ENCODE measurements at places on chromosomes 1 and 21.

DNA sequence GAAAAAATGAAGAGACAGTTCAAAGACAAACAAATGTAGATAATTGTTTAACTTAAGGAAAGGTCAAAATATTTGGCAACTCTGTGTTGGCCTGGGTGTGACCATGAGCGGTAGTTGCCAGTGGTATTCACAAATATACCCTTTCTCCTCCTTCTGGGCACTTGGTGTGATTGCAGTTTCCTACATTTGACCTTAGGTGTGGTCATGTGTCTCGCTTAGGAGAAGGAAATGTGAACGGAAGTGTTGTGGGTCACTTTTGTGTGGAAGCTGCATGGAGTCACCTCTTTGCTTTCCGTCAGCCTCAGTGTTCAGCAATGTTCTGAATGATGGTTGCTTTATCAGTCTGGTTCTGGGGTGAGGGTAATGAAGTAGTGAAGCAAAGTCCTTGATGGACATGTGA is 3.4 kb upstream of the PCSK9 start:
- DNase-seq: no peak

GRCh38 chr1:22976461-22977243 is 4.0 kb upstream of the LACTBL1 start:
- DNase-seq: peak; percentile 60

GRCh38 chr1:78667939-78668338 is 18.3 kb downstream of the IFI44 start:
- DNase-seq: no peak

GRCh38 chr1:92367496-92367895 is 68.6 kb downstream of the RPAP2 start:
- peak; percentile 7 for DNase-seq

DNA sequence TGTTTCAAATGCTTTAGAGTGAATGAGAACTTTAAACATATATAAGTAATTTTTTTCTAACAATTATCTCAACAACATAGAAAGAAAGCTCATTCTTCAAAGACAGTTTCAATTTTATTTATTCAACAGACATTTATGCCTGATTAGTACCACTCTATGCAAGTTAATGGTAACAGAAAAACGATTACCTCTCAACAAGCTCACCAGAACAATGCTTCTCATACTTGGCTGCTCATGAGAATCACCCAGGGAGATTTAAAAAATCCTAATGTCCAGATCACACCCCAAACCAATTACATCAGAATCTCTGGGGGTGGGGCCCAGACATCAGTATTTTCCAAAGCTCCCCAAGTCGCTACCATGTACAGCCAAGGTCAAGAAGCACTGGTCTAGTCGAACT is 312.4 kb downstream of the PAPPA2 start:
- DNase-seq: no peak

DNA sequence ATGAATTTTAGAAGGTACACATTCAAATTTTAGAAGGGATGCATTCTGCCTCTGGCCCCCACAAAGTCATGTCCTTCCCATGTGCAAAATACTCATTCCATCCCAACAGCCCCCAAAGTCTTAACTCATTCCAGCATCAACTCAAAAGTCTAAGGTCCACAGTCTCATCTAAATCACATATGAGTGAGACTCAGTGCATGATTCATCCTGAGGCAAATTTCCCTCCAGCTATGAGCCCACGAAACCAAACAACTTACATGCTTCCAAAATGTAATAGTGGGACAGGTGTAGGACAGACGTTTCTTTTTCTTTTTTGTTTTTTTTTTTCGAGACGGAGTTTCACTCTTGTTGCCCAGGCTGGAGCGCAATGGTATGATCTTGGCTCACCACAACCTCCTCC is 12.5 kb upstream of the WNT2B start:
- no peak for DNase-seq

DNA sequence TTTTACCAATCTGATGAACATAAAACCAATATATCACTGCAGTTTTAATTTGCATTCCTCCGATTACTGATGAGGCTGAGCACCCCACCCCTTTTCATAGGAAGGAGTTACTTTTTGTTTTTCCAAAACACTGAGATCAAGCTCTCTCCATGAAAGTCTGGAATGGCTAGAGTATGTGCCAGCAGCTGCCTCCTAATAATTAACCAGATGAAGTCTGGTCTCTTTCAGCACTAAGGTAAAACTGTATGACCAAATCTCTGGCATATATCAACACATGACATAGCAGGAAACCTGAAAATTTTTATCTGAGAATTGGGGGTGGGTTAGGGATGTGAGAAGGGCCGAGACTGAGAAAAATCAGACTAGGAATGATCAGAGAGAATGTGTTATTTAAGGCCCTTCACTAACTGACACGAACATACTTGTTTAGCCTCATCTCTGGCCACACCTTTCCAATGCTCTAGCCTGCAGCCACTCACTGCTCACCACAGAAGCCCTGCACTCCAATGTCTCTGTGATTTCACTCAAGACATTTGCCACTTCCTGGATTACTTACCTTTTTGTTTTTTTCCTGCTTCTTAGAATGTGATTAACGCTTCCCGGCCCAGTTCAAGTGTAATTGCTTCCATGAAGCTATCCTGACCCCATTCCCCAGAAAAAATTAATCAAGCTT is 34.7 kb downstream of the WASF2 start:
- DNase-seq: peak; percentile 43

GRCh38 chr21:45856442-45856841 is 125.1 kb upstream of the COL6A1 start:
- DNase-seq: no peak

DNA sequence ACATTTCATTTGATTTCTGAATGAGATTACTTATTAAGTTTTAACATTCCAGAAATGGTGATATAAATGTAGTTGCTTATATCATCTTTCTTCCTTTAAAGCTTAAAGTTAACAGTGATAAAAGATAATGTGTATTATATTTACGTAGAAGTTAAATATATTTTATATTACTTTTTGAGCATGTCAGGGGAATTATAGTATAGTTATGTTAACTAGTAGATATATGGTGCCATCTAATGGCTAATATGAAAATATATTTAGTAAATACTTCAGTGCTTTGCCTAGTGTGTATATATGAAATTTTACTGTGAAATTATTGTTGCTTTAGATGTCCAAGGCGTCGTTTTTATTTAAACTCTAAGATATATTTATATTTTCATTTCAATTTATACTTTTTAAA is 51.5 kb downstream of the SYT14 start:
- DNase-seq: peak; percentile 56

DNA sequence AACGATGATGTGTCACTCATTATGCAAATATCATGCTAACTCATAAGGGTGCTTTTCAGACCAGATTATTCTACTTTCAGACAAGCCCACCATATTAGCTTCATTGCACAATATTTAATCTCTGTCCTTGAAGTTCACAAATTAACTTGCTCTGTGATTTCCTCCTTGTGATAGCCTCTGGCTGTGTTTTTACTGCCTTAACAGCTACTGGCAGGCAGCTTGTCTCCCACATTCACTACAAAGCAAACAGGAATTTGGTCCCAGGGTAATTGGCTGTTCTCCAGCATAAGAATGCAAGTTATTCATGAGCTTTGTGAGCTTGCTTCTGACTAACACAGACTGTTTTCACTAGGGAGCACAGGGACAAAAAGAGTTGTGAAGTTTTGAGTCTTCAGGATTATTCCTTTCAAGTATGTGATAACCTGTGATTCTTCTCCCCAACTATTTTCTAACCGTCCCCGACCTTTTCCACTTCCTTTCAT is 87.9 kb upstream of the HMCN1 start:
- no peak for DNase-seq

DNA sequence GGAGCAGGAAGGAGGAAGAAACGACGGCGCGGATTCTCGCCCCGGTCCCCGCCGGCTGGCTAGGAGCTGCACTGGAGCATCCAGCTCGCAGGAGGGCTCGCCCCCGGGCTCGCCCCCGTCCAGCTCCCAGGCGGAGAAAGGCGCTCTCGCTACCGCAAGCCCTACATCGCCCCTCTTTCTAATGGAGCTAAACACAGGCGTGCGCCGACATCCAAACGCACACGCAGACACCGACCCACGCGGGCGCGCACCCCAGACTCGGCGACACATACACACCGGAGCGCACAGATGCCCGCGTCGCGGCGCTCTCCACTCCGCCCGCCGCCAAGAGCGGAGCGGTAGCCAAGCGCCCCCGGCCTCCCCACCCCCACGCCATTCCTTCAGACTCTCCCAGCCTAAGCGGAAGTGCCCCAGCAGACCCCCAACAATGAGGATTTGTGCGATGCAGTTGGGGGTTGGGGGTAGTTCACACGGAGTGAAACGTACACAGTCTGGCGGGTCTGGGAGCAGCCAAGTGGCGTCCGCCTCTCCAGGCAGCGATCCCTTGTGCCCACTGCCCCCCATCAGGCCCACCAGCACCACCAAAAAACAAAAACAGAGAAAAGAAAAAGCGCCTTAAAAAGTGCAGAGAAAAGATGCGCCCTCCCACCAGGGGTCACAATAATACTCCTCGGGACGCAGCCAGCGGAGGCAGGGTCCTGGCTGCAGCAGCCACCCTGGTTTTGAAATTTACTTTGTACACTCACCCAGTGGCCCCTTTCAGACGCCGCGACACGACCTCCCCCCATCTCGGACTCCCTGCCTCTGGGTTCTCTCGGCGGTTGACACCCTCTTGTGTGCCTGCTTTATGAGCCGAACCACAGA is 1.4 kb downstream of the DAB1 start:
- no peak for DNase-seq

GRCh38 chr1:25431955-25432719 is 1.4 kb downstream of the MACO1 start:
- no peak for DNase-seq
